DMS79 treated with DMSO at 0.1 percent for 48 hours (cell line): ENCODE measurements at places on chromosomes 16 and 17.

GRCh38 chr16:27401768-27402568 is at the start of gene IL21R:
IL21R (plus strand) TSS chr16:27402174; CDS start chr16:27430072, 27,898 bp downstream.
- no peak for DNase-seq

- no peak for DNase-seq
Observed at GRCh38 chr17:66675991-66676371, 158.9 kb upstream of the CACNG5 start.

DNA sequence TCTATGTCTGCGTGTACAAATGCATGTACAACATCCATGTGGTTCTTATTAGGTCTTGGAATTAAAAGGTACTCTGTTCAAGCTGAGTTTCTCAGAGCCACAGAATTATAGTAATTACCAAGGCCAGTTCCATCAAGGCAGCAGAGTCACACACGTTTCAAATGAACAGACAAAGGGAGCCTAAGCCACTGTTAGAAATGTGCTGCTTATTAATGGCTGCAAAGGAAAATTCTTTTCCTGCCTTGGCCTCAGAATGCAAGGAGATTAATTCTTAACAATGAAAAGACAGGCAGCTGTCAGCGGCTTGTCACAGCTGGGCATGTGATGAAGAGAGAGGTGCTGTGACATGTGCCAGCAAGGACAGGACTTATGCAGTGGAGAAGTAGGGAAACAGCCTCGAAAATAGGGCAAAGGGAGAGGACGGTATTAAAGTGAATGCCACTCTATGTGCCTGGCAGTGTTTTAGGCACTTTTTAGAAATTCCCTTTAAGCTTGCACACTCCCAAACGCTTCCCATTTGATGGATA is 100.1 kb upstream of the CLEC3A start:
- no peak for DNase-seq

DNA sequence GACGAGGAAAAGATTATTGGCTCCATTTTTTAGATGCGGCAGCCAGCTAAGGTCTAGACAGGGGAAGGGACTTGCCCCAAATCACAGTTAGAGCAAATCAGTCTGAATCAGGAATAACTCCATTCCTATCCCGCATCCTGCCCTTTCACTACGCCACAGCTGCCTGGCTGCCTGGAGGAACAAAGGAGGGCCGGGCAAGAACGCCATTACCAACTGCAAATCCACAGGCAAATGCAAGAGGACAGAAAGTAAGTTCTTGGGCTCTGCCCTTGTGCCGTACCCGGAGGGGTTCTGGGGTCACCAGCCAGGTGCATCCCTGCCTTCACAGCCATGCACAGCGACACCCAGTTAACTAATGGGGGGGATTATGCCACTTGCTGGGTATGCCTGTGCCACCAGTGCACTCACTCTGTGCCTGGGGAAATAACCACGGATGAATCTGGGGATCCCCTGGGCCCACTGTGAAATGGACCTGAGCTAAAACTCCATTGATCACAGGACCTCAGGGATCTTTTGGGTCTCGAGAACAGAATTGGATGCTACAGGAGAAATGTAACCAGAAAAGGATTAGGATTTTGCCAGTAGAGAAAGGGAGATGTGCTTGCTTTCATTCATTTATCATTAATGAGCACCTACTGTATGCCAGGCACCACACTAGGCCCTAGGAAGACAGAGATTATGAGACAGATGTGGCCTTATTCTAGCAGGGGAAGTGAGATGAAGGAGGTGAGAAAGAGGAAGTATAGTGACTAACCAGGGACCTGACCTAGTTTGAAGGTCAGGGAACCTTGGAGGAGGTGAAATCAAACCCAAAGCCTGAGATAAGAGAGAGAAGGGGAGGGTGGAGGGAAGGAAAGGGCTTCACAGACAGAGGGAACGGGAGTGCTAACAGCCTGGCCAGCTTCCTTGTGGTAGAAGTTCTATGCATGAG is 17.7 kb downstream of the BCL7C start:
- peak; percentile 78 for DNase-seq

GRCh38 chr17:36717088-36717487 is 115.7 kb downstream of the MRM1 start:
- no peak for DNase-seq

GRCh38 chr16:10933865-10934264 is 8.4 kb downstream of the DEXI start:
- DNase-seq: no peak

DNA sequence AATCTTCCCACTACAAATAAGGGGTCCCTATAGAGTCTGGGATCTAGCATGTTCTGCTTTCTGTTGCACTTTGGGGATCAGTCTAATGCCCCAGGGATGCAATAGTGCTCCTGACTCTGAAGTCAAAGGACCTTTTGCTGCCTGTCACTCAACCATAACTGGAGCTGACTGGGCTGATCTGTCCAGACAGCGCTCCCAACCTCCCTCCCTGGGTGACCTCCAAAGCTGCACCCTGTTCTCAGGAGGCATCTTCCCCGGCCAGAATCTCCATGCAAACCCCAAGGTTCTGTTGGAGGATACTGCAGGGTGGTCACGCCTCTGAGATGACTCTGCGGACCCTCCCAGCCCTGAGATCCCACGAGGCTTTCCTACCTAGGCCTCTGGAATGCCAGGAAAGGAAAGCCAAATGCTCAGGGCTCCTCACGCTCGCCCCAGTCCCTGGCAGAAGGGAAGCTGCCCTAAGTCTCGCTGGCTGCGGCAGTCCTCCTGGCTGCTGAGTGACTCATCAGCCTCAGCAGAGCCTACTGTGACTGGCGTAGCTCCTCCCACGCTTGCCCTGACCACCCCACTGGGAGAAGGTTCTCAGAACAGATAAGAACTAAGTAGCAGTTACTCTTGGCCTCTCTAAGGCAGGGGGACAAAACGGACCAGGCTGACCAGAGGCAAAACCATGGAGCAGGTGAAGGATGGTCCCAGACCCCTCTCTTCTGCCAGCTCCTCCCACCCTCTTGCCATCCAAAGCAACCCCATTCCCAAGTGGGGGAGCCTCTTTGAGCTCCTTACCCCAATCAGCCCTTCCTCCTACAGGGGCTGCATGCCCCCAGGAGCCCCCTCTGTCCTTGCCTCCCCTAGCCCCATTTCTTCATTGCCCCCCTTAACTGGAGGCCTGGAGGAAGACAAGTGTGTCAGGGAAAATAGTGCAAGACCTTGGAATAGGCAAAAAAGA is 124.1 kb upstream of the TNRC6C start:
- no peak for DNase-seq

DNA sequence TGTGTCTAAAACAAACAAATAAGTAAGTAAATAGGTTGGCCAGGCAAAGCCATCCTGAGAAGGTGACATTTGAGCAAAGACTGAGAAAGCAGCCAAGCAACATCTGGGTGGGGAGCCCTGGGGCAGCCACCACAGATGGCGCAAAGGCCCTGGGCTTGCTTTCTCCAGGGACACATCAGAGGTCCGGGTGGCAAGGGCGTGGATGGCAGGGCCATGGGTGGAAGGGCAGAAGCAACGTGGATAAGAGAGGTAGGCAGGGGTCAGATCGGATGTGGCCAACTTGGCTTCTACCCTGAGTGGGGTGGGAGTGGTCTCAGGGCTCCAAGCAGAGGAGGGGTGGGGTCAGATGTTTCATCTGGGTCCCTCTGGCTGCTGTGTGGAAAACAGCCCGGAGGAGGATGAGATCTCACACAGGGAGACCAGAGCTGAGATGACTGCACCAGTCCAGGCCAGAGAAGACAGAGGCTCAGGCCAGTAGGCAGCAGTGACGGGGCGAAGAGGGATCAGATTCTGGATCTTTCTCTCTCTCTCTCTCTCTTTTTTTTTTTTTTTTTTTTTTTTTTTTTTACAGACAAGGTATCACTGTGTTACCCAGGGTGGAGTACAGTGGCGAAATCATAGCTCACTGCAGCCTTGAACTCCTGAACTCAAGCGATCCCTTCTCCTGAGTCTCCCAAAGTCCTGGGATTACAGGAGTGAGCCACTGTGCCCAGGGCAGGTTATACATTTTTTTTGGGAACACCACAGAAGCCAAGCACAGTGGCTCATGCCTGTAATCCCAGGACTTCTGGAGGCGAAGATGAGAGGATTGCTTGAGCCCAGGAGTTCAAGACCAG is 6.1 kb upstream of the SPN start:
- DNase-seq: no peak

DNA sequence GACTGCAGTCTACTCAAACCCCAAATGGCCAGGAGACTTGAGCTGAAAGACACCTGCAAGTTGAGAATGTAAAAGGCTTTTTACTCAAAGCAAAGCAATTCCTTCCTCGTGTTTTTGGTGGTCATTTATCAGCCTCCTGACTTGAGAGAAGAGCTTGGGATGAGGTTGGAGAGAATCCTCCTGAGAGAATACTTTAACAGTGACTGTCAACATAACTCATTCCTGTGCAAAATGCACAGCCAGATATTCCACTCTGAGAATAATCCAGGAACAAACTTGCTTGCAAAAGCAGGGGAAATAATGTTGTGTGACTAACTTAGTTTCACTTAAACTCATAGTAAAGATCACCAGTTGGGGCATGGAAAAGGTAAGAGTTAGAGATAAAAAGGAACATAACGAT is 53.4 kb downstream of the SNTB2 start:
- no peak for DNase-seq

DNA sequence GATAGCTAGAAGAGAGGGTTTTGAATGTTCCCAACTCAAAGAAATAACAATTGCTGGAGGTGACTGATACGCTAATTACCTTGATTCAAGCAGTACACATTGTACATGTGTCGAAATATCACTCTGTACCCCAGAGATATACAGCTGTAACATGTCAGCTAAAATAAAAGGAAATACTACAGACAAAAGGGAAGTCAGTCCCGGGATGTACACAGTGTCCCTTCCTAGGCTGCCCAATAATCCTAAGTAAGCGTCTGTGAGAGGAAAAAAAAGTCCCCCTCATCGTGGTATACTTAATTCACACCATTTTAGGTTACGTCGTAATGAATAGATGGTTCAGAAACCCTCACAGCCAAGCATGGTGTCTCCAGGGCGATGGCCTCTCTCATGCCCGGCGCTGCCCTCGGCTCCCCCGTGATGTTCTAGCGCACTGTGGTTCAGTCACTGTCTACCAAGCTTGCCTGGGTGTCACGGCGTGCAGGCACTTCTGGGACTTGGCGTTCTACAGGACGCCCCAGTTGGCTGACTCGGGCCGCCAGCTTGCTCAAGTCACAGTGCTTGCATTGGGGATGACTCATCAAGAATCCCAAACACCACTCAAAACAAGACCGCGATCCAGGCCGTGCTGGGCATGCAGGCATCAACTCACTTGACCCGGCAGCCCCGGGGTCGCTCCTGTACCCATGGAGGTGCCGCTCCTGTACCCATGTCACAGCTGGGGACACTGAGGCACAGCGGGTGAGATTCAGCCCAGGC is 27.6 kb downstream of the CCDC40 start:
- no peak for DNase-seq

DNA sequence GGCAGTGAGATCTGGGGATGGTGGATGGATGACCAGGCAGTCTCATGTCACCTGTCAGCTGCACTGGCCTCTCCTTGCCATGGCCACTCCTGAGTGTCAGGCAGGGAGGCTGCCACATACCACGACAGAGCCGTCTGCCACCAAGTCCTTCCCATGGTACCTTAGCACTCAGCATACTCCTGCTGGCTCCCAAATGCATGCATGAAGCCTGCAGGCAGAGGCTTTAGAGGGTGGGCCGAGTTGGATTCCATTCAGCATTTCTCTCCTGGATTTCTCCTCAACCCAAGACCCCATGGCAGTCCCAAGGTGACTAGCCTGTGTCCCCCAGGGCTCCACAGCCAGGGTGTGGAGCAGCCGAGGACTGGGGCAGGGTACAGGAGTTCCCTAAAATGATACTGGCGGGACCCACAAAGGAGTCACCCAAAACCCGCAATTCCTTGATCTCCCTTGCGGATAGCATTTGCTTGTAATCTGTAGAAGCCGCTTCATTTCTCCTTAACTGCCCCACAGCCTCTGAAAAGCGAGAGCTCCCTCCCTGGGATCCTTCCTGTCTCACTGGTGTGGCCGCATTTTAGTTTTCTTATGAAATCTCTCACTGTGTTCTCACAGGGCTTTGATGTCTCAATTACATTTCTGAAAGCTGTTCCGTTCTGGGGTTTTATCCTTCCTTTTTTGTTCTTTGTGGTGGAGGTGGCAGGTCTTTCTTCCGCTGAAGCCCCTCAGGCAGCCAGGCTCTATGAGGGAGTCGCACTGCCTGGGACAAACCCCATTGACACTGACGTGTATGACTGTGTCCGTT is 141.4 kb downstream of the SOCS1 start:
- no peak for DNase-seq

- DNase-seq: no peak
Observed at GRCh38 chr17:21330436-21331160, 45.6 kb upstream of the KCNJ12 start.

GRCh38 chr17:46831573-46832330 is 13.3 kb upstream of the WNT3 start:
- no peak for DNase-seq

DNA sequence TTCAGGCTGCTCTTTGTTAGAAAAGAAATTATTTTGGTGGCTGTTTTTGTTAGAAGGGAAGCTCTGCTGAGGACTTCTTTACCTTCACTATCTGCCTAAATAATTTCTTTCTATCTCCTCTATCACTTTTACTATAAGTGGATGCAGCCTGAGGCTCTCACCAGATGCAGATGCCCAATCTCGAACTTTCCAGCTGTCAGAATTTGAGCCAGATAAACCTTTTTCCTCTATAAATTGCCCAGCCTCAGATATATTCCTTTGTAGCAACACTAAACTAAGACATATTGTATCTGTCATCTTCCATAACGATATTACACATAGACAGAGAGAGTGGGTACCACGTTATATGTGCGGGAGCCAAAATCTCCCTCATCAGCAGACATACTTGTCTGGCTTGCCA is 15.7 kb upstream of the CDH8 start:
- DNase-seq: no peak

- DNase-seq: no peak
Observed at GRCh38 chr17:61575352-61575975, 15.6 kb downstream of the NACA2 start.

- no peak for DNase-seq
Observed at GRCh38 chr16:8552487-8553221, 37.7 kb downstream of the TMEM114 start.

GRCh38 chr17:42049834-42050392 is 488 bp downstream of the C17orf113 start:
- DNase-seq: no peak

- DNase-seq: no peak
Observed at GRCh38 chr17:19381741-19382444, 3.6 kb downstream of the MAPK7 start.

DNA sequence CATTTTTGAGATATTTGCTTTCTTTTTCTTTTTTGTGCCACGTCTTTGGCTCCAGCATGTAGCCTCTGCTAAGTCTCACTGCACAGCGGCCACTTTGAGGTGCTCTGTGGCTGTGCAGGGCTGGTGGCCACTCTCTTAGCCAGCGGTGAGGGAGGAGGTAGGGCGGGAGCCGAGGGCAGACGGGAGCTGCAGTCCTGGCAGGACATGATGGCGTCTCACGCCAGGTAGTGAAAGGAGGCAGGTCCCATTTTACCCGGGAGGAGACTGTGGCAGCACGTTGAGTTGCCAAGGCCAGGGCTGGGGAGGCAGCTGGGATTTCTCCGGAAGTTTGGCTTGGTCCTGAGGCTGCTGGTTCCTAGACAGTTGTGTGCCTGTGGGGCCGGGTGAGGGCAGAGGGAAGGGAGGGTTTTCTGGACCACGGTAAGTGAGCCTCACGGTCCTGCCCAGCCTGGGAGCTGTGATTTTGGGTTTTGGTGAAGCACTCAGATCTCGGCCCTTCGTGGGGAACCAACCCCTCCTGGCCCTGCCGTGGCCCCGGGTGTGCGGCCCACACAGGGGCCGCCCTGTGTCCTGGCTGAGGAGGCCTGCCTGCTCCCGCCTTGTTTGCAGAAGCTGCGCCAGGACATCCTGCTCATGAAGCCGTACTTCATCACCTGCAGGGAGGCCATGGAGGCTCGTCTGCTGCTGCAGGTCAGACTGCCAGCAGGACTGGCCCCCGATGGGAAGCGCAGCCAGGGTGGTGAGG is 14.4 kb downstream of the DEF8 start:
- DNase-seq: no peak
